ENCODE measurements at places on chromosomes 12 and 14.
A peak's percentile ranks its signal among the peaks of the same experiment; 100 is the strongest.

DNA sequence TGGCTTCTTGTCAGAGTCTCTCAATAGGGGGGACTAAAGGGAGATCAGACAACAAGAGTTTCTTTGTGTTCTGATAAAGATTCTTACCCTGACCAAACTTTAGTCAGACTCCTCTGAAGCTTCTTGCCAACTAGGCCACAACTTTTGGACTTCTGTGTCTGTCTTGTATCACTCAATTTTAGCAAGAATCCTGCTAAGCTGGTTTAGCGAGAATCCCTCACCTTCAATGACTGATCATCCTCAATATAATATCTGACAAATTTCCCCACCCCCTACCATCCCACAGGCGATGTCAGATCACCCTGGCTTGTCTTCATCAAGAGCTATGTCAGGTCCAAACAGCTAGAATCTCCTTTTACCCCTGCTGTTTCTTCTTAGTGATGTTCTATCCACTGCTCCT, 215.2 kb downstream of the RASSF9 start:
- no peak for DNase-seq

DNA sequence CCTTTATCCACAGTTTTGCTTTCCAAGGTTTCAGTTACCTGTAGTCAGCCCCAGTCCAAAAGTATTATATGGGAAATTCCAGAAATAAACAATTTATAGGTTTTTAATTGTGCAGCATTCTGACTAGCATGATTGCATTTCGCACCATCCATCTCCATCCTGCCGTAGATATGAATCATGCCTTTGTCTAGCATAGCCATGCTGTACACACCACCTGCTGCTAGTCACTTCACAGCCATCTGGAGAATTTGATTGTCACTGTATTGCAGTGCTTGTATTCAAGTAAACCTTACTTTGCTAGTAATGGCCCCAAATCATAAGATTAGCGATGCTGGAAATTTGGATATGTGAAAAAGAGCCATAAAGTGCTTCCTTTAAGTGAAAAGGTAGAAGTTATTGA, 36.0 kb downstream of the MUCL1 start:
- no peak for DNase-seq

DNA sequence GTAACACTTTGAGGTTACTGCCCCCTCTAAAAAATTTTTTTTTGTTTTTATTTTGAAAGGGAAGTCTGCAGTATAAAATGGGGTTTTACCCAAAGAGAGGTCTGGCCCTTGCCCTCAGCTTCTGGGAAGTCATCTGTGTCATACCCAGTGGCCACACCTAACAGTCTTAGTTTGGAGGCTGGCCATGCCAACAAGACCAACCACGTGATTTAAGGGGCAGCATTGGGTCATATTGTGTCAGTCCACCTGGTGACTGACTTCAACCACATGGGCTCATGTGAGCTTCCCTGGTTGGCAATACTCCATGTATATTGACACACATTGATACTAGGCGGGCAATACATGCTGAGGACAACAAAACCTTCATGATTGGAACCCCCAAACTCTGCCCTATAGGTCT, 173.9 kb downstream of the GXYLT1 start:
- no peak for DNase-seq

DNA sequence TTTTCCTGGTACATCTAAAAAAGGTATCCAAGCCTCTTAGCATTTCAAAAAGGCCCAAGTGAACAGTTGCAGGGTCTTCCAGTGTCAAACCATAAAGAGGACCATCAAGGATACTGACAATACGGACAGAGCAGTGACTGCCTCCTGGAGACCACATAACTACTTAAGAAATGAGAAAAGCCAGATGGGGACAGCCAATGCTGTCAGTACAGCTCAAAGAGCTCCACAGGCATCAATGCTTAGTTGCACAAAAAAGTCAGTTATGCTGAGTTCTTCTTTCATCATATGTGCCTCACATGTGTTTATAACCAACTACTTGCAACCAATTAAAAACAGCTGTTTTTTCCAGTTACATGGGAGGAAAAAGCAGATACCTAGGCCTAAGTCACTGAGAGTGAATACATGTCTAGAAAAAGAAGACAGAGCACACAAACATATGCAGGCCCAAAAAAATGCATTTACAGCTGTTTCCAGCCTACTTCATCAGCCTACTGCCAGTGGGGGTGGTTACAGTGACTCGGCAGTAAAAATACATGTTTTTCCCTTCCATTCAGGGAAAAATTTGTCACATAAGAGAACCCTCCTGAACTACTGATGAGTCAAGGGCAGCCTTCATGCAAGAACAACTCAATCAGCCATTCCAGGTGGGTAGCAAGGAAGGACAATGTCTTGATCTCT, 84.0 kb downstream of the DCAF5 start:
- no peak for DNase-seq

DNA sequence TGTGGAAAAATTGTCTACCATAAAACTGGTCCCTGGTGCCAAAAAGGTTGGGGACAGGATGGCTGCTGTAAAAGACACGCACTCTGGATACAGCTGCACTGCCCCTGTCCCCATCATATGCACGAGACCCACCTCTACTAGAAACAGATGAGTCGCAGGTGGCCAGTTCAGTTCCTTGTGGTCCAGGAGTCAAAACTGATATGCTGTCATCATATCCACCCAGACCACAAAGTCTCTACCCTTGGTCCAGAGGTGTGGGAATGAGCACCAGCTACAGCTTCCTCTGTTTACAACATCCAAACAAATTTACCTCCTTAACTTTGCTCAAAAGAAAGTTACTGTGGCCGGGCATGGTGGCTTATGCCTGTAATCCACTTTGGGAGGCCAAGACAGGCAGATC, 43.8 kb upstream of the DACT1 start:
- no peak for DNase-seq

GRCh38 chr14:100132161-100132902, 27.1 kb downstream of the DEGS2 start:
- DNase-seq, result no peak

- no peak for DNase-seq
These were observed 18.1 kb downstream of the DYRK2 start for GRCh38 chr12:67666605-67667004.

DNA sequence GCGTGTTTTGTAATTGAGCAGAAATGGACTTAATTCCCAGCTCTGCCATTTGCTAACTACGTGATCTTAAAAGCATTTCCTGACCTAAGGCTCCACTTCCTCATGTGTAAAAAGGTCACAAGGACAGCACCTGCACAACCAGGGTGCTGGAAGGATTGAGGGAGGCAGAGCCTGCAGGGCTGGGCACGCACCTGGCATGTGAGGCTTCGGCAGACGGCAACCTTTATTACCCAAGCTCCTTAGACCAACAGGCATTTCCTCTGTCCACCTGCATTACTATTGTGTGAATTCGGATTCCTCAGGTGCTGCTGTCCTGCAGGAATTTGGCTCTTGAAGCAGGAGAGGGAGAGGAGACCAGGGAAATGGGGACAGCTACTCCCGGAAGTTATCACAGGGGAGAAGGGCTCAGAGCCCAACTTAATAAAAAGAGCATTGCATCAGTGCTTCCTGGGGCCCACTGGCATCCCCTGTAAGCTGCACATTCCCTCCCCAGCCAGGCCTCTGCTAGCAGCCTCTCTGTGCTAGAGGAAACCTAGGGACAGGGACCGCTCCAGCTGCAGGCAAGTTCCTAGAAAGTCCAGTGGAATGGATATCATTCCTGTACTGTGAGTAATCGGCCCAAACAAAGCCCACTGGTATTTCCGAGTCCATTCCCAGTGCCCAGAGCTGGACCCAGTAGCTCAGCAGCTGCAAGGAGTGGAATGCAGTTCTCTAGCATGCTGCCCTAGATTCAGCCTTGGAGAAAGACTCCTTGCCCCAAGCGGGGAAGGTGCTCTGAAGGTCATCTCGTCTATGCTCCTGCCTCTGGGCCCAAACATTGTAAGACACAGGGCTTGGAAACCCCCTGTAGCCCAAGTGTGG, 157.1 kb upstream of the CCND2 start:
- no peak for DNase-seq

GRCh38 chr14:25048170-25049016, 1.6 kb downstream of the STXBP6 start:
- no peak for DNase-seq

GRCh38 chr14:93115821-93116675, at the start of gene ITPK1:
Gene ITPK1, minus strand, starts transcription at chr14:93115925. Its CDS starts 762 bp downstream, at chr14:93115163.
- peak; percentile 81 for DNase-seq

DNA sequence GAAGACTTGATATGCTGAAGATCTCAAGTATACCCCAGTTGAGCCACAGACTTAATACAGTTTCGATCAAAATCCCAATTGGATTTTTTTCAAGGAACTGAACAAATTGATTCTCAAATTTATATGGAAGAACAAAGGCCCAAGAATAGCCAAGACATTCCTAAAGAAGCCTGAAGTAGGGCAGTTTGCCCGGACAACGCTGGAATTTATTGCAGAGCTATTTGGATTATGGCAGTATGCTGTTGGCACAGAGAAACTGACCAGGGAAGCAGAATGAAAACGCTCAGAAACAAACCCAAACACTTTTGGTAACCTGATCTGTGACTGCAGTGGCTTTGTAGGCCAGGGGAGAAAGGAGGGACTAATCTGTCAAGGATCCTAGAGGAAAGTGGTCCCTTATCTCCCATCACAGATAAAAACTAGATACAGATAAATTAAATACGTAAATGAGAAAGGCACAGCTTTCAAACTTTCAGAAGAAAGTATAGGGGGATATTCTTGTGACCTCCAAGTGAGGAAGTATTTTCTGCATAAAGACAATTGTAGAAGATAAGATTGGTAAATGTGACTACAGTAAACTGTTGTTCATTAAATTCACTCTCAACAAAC, 35.9 kb upstream of the GSC start:
- no peak for DNase-seq

- no peak for DNase-seq
These were observed 71.9 kb downstream of the GSC start for GRCh38 chr14:94697773-94698556.

- no peak for DNase-seq
These were observed 37.2 kb downstream of the DPF3 start for GRCh38 chr14:72856530-72857266.

GRCh38 chr12:115798309-115798917, 479.1 kb downstream of the MED13L start:
- DNase-seq, result no peak

DNA sequence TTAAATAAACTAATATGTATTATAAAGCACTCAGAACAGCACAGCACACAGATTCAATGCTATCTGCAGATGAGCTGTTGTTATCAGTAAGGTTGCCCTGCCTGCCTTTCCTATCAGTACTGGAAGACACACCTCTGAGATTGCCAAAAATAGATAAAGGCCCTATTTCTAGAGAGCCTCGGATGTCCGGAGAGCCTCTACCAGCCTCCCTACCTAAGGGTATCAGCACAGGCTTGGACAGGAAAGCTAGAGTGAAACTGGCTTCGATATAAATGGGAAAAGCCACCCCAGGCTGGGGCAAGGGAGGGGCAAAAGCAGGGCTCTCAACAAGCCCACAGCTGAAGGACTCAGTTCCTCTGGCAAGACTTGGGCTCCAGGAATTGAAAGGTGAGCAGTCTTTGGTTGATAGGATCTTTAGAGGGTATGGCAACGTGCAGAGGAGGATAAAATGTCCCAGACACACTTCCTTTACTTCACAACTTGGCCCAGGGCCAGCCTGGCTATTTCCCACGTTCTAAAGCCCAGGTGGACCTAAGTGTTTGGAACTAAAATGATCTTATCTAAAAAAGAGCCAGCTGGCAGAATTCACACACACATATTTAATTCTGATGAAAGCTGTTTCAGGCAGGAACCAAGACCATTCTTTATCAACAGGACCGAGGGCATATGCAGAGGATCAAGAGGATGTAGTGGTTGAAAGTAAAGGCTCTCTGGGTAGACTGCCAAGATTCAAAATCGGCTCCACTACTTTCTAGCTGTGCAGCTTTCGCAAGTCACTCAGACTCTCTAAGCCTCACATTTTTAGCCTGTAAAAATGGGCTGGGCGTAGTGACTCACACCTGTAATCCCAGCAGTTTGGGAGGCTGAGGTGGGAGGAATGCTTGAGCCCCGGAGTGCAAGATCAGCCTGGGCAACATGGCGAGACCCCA, 37.8 kb upstream of the ITPR2 start:
- no peak for DNase-seq

DNA sequence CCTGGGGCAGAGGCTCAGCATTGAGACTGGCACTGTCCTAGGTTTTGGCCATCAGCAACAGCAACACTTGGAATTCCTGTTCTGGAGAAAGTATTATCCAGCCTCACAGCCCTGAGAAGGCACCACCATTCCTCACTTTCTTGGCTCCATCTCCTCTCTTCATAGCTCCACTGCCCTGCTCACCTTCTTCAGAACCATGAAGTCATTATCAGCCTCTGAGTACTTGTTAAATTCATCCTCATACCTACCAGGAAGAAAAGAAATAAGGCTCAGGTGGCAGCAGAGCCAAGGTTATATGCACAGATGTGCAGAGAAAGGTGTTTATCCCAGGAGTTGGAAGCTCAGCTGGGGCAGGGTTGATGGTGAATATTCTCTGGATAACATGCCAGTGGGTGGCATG, 25.4 kb downstream of the KRT76 start:
- DNase-seq, result no peak

- no peak for DNase-seq
These were observed 2.9 kb downstream of the NFKBIA start for GRCh38 chr14:35401422-35402265.

DNA sequence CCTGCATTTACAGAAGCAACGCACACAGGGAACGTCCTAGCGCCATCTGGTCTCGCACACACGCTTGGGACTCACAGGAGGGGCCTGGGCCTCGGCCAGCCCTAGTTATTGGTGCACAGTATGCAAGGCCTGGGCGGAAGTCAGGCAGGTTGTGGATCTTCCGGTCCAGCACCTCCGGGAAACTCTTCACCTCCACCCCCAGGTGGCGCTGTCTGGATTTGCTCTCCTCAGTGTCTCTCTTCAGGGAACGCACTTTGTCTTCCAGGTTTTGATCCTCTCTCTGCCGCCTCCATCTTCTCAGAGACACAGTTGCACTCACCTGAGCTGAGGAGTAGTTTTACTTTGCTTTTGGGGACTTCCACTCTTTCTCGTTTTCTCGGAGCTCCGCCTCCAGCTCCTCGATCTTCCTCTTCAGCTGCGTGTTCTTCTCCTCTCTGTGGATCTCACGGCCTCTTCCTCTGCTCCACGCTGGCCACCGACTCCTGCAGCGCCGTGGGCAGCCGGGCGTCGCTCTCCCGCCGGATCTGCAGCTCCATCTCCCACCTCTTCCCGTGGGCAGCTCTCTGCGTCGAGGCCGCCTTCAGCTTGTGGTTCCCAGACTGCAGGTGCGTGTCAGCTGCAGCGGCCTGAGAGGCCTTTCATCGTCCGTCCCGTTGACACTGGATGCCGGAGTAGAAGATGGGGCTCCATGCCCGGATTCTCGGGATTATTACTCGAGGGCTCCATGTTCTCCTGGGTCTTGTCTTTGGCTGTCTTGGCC, 933.8 kb downstream of the TMEM121 start:
- peak; percentile 51 for DNase-seq

DNA sequence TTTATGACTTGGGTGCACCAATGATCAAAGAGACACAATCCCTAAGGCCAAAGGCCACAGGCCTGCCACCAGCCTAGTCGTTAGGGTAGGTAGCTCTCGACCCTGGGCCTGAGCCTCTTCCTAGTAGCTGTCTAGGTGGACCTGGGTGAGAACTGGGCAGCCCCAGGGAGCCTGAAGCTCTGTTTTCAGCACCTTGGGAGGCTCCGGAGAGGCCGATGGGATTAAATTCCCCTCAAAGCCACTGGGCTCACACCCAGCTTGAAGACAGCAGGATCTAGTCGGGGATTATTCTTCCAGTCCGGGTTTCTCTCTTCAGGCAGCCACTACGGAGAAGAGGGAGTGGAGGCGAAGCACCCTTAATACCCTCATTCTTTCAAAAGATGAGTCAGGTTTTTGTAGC, 79.8 kb downstream of the TMEM260 start:
- no peak for DNase-seq

- no peak for DNase-seq
These were observed 28.5 kb downstream of the FBRSL1 start for GRCh38 chr12:132518354-132518992.

GRCh38 chr12:91993287-91994017, 152.2 kb downstream of the BTG1 start:
- DNase-seq, result no peak

Data from activated naive CD8-positive, alpha-beta T cell treated with anti-CD3 and anti-CD28 coated beads, Interleukin-2, amount 10 ng/mL, durations not matched to agents 7 days and 5 days (primary cell).